ENCODE measurements at places on chromosomes 12 and 14. TPM values are rescaled to one million over a fixed set of nuclear protein-coding genes. Genes with fewer than 3 reads are reported as not detected.
A peak's percentile ranks its signal among the peaks of the same experiment; 100 is the strongest.

Gene TAS2R9
- under 0.01 TPM for total RNA-seq

Gene USP44
- total RNA-seq: 0.54 TPM

Gene SNAPC1
- total RNA-seq: 2.7 TPM

Gene DYRK2
- 20.7 TPM for total RNA-seq

Gene TAS2R8
- total RNA-seq: not detected

Gene CACNB3
- total RNA-seq: 9.2 TPM

Gene NINJ2
- total RNA-seq: 19.4 TPM

Gene CCDC38
- total RNA-seq: under 0.01 TPM

Gene ACSS3
- total RNA-seq: 0.54 TPM

GRCh38 chr14:91310606-91311283 is 66.2 kb upstream of the GPR68 start:
- no peak for DNase-seq

GRCh38 chr12:42933461-42934081 is 344.0 kb upstream of the PRICKLE1 start:
- no peak for DNase-seq

GRCh38 chr14:96268431-96269358 is 12.7 kb downstream of the BDKRB1 start:
- no peak for DNase-seq

DNA sequence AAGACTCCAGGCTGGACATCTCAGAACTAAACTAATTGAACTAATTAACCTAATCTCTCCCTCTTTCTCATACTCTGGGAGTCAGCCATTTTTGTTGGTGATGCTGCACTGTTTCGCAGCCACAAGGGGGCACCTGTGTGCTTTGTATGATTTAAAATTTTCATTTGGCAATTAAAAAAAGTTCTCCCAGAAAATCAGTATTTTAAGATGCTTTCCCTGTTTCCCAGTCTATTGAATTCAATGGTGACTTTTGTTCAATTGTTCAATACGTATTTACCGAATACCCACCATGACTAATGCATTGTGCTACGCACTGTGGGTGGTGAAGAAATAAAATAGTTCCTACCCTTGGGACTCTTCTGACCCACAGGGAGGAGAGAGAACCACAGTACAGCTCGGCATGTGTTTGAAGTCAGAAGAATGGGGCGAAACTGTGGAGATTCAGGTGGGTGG is 63.7 kb downstream of the ZNF664 start:
- DNase-seq: peak; percentile 59

GRCh38 chr14:45261209-45261608 is 8.2 kb upstream of the MIS18BP1 start:
- DNase-seq: no peak

- no peak for DNase-seq
These were observed 207.2 kb upstream of the BCL2L14 start for GRCh38 chr12:11863478-11863906.

DNA sequence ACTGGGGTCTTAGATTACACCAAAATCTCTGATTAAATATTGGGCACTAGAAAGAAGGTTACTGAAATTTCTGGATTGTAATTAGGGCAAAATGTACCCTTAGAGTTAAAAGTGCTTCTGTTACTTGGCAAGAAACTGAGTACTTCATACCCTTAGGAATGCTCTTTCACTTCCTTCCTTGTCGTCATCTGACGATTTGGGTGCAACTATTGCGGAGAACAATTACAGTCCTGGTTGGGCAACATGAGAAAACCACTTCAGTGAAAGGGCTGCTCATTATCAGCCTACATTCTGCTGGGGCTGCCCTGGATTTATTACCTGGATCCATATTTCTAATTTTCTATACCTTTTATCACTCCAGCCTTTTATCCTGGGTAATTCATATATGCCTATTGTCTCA is 348.5 kb upstream of the MDGA2 start:
- DNase-seq: no peak

- no peak for DNase-seq
These were observed 7.9 kb upstream of the ITFG2 start for GRCh38 chr12:2804393-2805142.
